ENCODE measurements at places on chromosomes 3 and 15.

GRCh38 chr15:90871139-90871715, 2.8 kb downstream of the FURIN start:
- DNase-seq = no peak

GRCh38 chr15:35000511-35000910, 12.4 kb upstream of the ZNF770 start:
- no peak for DNase-seq

DNA sequence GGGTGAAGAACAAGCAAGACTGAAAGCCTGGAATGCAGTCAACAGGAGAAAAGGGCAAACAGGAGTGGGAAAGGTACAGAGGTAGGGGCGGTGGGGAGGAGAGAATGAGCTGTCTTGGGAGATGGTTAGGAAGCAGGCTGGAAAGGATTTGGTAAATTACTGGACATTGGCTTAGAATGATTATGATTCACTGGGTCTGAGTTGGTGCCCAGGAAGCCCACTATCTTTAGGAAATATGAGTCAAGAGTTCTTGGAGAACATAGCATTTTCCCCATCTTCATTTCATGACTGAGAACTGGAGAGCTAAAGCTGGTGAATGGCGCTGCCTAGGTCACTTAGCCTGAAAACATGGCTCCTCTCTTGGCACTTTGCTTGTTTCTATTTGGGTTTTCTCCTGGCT, 74.7 kb upstream of the C3orf80 start:
- DNase-seq = no peak

DNA sequence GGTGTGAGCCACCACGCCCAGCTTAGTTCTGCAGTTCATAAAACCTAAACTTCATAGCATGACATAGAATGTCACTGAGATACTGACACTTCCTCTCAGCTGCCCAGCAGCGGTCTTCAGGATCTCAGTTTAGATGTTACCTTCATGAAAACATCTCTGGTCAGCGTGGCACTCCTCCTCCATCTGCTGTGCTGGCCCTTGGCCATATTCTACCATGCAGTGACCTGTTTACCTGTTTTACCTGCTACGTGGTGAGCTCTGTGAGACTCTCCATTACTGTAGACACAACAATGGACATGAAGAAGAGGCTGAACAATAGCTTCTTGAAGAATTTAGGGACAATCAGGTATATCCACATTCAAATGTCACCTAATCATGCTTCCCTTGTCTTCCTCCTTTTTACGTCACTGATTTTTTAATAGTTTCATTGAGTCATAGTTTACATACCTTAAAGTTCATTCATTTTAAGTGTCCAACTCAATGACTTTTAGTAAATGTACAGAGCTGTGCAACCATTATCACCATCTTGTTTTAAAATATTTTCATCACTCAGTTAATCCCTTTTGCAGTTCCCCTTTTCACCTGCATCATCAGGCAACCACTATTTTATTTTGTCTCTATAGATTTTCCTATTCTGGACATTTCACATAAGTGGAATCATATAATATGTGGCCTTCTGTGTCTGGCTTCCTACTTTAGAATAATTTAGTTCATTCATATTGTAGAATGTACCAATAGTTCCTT, 32.2 kb upstream of the PTPN23 start:
- DNase-seq = no peak

DNA sequence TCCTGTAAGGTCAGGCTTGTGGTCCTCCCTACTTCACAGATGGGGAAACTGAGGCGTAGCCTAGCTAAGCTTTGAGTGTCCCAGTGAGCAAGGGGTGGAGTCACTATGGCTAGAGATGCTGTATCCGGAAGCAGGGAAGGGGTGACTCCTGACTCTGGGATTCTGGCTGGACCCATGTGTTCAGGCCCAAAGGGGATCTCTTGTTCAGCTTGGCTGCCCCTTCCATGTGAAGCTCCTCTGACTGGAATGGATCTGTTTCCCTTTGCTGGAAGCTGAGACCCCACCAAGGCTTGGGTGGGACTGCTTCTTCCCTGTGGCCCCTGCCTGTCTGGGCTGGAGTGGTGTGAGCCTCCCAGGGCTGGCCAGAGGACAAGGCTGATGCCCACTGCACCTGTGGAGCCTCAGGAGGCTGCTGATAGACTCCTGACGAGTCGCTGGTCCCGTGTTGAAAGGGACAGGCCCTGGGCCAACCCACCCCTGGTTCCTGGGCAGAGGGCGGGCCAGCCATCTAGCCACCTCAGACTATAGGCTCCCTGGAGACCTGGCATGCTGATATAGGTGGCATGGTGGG, 1.0 kb downstream of the MAPKAPK3 start:
- no peak for DNase-seq
